ENCODE measurements at places on chromosomes 5 and 9.

GRCh38 chr9:111975709-111976108 is 79.1 kb downstream of the UGCG start:
- DNase-seq = no peak

- DNase-seq = no peak
Measured at GRCh38 chr9:93480728-93481324, 27.4 kb upstream of the FAM120AOS start.

DNA sequence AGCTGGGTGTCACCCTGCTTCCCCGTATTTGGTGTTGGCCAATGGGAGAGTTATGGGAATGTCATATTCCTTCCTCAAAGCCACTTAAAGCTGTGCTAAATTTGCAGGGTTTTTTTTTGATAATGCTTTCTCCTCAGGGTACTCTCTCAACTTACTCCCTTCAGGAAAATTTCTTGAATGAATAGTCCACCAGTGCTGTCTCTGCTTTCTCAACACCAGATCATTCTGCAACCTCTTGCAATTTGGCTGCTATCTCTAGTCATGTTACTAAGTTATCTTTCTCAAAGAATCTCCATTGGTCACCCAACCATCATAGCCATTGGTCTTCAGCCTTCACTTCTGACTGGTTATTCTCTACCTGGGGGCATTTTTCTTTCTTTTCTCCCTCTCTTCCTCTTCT is 13.4 kb upstream of the TNFAIP8 start:
- no peak for DNase-seq

GRCh38 chr5:169416583-169417196 is 115.8 kb upstream of the SLIT3 start:
- no peak for DNase-seq

DNA sequence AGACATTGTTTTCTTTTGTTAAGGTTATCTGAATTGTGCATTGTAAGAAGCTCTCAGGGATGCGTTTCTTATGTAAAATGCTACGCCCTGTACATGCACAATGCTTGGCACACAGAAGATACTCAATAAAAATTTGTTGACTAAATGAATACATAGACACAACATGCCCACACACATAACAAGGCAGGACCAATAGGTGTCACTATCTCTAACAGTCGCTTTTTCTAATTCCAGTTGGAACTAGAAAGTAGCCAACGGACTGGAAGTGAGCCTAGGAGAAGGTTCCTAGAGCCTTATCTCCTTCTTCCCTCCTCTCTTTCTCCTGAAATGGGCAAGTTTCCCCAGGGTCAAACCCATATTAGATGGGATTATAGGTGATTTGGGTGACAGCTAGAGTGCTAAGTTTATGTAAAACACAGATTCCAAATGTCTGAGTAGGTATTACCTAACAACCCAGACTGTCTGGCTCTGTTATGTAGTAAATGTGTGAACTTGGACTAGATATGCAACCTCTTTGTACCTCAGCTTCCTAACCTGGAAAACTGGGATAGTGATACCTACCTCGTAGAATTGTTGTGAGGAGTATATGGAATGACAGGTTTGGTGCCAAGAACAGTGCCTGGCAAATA is 603.0 kb downstream of the RAB3C start:
- no peak for DNase-seq

DNA sequence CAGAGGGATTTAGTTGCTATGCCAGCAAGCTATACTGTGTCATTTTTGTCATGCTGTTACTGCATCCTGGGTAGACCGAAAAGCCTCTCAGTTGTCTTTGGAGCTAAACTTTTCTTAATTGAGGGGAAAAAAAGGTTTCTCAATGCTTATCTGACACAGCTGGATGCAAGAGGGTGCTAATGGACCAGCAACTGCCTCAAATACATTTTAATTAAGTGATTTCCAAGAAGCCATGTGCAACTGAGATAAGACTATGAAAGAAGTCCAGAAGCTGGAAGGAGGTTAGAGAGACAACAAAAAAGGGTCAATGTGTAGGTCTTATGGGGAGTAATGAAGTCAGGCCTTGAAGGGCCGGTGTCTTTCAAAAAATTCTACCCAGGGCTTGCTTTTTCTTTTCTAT is 465.7 kb upstream of the DMAC1 start:
- DNase-seq = no peak

- DNase-seq = no peak
Measured at GRCh38 chr9:98287384-98287783, 31.9 kb upstream of the TBC1D2 start.

DNA sequence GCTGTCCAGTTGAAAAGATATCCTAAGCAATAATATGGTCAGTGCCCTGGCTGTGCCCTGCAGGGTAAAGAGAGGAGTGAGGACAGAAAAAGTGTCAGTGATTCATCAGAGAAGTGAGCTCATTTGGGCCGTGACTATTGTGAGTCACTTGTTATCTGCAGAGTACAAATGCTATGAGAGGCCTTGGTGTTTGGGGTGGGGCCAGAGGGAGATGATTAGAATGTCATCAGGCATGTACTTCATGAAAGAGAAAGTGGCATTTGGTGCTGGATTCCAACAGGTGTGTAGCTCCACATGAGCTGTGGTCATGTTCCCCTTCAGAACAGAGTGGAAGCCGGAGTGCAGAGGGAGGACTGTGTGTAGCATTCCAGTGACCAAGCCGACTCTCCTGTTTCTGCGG is 174.1 kb downstream of the KDM4C start:
- no peak for DNase-seq

Data from stimulated activated CD8-positive, alpha-beta memory T cell treated with anti-CD3 and anti-CD28 coated beads, Interleukin-4, amount 100 ng/mL, for 1 hour (primary cell).